ENCODE measurements at places on chromosomes 5 and 9.

- DNase-seq: no peak
Observed at GRCh38 chr9:130347931-130348330, 82.4 kb downstream of the HMCN2 start.

DNA sequence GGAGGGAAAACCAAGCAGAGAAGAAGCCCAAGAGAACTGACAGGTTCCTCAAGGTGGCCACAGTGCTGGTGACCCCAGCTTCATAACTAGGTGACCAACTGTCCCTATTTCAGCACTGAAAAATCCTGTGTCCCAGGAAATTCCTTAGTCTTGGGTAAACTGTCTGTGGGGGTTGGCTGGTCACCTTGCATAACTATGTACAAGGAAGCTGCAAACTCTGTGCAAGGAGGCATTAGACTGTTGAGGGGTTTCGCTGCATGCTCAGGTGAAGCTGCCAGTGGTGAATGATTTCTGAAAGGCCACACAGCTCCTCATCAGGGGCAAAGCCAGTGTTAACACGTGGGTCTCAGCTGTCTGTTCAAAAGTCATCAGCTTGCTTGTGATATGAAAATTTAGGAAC is 36.9 kb downstream of the PCSK5 start:
- no peak for DNase-seq

DNA sequence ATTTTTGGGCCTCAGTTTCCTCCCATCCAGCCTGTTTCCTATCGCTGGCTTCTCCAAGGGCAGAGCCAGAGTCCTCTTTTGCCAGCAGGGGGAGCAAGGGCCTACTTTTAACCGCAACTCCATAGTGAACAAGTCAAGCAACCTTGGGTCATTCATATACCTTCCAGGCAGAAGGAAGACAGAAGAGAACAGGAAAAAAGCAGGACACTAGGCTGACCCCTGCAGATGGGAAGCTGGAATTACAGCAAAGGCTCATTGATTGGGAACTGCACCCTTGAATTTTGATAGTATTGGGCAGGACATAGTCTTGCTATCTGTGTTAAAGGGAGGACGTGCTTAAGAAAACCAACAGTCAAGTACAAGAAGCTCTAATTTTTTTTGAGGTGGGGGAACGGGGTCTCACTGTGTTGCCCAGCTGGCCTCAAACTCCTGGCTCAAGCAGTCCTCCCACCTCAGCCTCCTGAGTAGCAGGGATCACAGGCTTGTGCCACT is 30.1 kb downstream of the QRFP start:
- DNase-seq: peak; percentile 78

- DNase-seq: no peak
Observed at GRCh38 chr5:149333711-149334443, 11.4 kb upstream of the GRPEL2 start.

Data from activated CD8-positive, alpha-beta memory T cell treated with anti-CD3 and anti-CD28 coated beads for 24 hours (primary cell).